T-helper 17 cell (primary cell): ENCODE measurements at places on chromosomes 4 and X.
A peak's percentile ranks its signal among the peaks of the same experiment; 100 is the strongest.

DNA sequence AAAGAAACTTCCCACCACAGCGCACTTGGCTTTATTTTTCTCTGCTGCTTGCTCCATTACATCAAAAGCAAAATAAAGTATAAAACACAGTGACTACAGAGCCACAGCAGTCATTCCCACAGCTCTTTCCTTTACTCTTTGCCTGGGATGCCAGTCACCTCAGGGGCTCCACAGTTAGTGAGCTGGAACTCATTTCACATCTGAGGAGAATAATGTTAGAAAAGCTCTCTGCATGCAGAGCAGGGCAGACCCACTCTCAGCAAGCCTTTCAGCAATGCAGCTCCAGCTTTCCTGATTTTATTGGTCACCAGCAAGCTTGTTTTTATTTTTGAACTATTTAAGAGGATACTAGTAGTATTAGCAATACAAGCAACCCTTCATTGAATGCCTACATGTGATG, 13.8 kb downstream of the GRXCR1 start:
- no peak for DNase-seq

DNA sequence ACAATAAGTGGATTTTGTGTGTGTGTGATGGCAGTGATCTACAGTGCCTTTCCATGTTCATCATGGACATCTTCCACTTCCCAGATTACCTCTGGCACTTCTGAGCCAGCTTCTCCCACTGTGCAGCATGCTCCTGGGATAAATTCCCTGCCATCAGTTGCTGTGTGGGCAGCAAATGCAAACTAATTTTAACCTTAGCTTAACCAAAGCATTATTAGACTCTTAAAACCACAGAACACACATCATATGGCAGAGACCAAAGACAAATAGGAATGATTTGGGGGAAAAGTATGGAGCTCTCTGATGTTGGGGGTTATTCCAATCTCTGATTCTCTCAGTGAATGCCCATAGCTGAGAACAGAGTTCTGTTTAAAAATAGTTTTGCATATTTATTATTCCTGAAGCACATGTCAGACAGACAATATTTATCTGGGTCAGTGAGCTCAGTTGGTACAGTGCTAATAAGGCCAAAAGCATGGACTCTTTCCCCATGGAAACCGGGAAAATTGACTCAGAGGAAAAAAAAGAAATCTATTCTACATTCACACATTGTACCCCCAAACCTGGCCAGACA, 567.4 kb downstream of the IQCM start:
- DNase-seq, result no peak

- no peak for DNase-seq
Observed at GRCh38 chrX:21781525-21781924, 23.6 kb upstream of the SMPX start.

GRCh38 chr4:107577743-107578142, 142.3 kb downstream of the PAPSS1 start:
- DNase-seq, result no peak

- no peak for DNase-seq
Observed at GRCh38 chrX:53882331-53882730, 161.9 kb downstream of the PHF8 start.

- no peak for DNase-seq
Observed at GRCh38 chr4:163344147-163345125, 744 bp downstream of the NPY5R start.

GRCh38 chr4:14669371-14669770, 332.9 kb upstream of the CPEB2 start:
- no peak for DNase-seq

DNA sequence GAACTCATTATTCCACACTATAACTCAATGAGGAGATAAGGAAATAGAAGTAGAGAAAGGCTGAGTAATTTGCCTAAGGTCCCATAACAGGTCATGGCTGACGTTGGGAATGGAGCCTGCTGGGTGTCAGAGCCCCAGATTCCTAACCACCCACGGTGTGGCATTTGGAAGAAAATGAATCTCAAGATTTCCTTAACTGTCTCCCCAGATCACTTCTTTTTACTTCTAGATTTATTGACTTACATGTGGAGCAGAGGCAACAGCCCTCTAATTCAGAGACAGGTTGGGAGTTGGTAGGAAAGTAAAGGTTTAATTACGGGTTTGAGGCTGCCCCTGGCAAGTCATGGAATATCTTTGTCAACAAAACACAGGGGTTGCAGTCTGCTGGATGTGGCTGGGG, 134.0 kb downstream of the ARHGAP10 start:
- DNase-seq, result no peak

DNA sequence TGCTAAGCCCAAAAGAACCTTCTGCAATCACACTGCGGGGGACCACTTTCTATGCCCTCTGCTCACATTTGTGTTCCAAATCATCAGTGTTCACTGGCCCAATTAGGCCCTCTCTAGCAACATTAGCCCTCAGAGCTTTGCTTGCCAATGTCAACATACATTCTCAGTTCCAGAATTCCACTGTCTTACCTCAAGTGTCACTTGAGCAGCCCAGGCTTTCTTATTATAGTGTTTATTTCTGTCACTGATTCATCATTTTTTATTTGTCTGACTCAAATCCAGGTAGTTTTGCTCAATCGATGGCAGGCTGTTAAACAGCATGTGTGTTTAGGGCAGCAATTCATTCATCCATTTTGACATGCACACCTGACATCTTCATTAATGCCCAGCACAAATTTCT, 291.2 kb downstream of the TEX13A start:
- no peak for DNase-seq

GRCh38 chrX:155334486-155335336, at the start of gene CLIC2:
Gene CLIC2, minus strand, starts transcription at chrX:155334614. Its CDS starts 187 bp downstream, at chrX:155334427.
- DNase-seq, result no peak

DNA sequence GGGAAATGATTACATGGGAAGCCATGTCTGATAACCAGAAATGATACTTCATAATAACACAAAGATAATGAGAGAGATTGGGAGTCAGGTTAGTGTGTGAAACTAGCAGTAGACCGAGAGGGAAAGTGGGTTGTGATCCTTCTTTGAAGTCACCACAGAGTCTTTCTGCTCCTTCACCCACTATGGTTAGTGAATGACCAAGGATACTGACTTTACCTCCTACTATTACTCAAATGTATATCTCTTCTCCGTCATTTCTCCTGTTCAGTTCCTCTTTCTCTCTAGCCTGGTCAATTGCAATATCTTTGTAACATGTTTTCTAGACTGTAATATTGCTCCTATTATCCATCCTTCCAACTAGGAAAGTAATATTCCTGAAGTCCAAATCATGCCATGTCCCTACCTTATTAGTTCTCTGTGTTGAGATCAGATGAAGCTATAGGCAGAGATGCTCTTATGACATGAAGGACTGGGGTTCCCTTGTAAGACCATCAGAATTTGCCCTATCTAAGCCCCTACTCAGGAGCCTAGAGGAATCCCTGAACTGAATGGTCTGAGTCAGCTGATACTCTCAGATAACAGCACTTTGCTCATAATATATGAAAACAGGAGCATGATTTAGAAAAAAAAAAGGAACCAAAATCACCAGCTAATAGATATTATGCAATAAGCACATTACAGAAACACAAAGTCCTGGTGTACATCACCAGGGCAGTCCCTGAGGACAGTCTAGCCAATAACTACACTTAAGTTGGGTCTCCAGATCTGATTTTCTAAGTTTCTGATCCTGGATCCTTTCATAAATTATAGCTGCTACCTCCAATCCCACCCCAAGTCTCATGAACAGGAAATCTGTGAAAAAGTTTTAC, 81.2 kb downstream of the SHROOM3 start:
- DNase-seq, result no peak

- DNase-seq, result no peak
Observed at GRCh38 chr4:6471307-6472007, 957 bp downstream of the PPP2R2C start.

DNA sequence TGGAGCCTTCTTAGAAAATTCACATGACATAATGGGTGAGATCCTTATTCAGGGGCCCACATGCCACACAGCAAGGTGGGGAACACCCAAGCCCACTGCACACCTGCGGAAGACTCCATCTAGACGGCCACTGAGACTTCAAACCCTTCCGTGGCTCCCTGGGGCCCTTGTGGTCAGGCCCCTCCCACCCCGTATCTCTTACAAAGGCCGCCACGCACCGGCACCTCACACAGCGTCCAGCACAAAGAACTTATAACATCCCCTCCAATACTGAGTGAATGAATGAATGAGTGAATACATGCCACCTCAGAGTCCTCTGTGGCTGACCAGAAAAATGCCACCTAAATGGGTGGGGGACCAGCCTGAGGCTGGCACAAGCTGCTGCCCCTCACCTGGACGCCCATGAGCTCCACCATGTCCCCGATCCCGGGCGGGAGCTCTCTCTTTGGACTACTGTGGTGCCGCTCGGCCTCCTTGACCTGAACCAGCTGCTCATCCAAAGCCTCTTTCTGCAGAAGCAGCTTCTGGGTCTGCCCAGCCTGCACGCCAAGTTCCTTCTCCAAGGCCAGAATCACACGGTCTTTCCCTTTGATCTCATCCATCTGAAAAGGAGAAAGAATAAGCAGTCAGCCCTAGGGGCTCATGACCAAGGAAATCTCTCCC, 66.9 kb upstream of the C4orf50 start:
- DNase-seq, result no peak

DNA sequence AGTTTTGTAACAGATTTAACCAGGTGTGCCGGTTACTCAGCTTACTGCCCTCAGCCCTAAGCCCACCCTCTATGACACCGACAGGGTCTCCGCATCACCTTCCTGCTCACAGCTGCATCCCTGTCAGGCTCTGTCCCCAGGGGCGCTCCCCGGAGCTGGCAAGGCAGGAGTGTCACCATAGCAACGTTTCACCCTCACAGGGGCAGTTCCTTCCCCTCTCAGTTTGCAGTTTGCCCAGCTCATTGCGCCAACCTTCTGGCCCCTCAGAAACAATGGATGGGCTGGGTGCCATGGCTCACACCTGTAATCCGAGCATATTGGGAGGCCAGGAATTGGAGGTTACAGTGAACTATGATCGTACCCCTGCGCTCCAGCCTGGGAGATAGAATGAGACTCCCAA, 42.6 kb downstream of the RGS12 start:
- no peak for DNase-seq

GRCh38 chrX:153900831-153901752, 3.4 kb upstream of the AVPR2 start:
- DNase-seq, result peak; percentile 35

DNA sequence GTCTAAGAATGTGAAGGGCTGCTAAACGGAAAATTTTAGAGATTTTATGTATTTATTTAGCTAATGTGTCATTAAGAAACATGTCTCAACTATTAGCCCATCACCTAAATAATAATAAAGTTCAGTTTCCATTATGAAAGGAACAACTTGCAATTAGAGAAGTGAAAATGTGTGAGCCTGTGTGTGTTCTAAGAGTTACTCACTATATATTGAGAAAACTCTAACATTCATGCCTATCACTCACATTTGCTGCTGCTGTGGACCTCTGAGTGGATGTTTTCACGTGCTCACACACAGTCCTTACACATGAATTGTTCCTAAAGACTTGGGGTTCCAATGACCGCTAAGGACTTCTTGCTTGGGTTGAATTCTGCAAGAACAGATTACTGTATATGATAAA, 364.0 kb downstream of the TMA16 start:
- no peak for DNase-seq

DNA sequence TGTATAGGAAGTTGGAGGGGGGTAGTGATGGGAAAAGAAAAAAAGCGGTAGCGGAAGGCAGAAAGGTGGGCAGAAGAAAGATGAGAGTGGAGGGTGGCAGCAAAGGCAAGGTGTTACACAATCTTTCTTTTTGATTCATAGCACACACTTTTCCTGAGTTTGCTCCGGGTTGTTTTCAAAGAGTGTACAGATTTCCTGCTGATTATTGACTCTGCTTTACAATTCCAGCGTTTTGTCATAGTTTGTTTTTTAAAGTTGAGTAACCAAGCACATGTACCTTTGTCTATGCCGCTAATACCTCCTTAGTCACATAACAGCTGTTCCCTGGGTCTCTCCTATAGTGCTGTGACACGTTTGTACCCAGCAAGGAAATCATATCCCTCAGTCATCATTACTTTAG, 50.3 kb downstream of the AGA start:
- DNase-seq, result no peak

GRCh38 chr4:48954314-48954713, 31.8 kb upstream of the CWH43 start:
- no peak for DNase-seq

GRCh38 chr4:106320235-106320634, 3.9 kb downstream of the AIMP1 start:
- DNase-seq, result no peak

- DNase-seq, result no peak
Observed at GRCh38 chrX:132737743-132738142, 220.7 kb downstream of the HS6ST2 start.

GRCh38 chrX:49995107-49995731, 72.8 kb downstream of the CLCN5 start:
- no peak for DNase-seq

DNA sequence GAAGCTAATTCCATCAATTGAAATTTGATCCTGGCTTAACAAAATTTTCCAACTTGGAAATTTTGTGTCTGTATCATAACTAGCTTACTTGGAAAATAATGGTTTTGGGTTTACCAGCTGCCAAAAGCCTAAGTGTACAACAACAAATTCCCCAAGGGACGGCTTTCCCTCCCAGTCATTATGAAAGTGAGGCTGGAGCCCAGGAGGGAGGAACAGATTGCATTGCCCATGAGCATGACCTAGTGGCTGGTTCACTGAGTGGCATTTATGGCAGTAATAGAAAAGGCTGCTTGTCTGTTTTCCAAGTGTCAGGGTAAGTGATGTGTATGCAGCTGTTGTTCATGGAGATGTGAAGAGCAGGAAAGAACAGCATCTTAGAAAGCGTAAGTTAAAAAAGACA, 70.8 kb upstream of the HHIP start:
- no peak for DNase-seq

DNA sequence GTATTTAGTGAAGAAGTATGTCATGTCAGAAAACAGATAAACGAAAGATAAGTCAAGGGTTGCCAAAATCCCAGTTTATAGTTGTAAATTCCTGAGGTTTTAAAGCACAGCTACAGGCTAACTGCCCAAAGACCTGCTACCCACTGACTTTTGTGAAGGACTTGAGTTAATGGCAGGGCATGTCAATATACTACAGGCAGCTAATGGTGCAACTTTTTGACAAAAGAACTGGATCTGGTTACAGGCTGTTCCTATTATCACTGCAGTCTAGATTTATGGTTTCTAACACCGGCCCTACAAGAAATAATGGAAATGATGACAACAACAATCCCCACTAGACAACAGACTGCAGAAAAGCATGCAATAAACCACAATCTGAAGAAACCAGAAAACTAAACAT, 6.4 kb downstream of the SCML2 start:
- no peak for DNase-seq

GRCh38 chr4:95549246-95550114, 707 bp upstream of the UNC5C start:
- no peak for DNase-seq

DNA sequence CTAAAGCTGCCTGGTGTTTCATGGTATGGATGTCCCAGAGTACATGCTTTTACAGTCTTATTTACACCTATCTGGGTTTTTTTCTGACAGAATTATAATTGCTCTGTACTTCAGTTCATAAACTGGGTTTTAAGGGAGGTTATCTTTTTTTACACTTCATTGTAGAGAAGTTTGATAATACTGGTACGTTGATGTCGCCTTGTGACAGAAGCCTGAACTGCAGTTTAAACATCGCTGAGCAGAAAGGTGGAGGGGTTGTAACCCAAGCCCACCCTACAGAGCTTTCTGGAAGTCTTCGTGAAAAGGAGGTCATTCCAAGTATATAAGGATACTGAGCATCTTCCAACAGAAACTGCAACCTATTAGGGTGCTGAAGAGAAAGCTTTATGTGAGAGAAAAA, 46.4 kb downstream of the BEX1 start:
- no peak for DNase-seq

- no peak for DNase-seq
Observed at GRCh38 chr4:10722957-10723356, 38.4 kb upstream of the CLNK start.
